ENCODE measurements at places on chromosomes 5 and 9. TPM values are rescaled to one million over a fixed set of nuclear protein-coding genes. Genes with fewer than 3 reads are reported as not detected.

Gene IFNB1
- not detected for total RNA-seq

Gene NR2F1
- 10.2 TPM for total RNA-seq

Gene TUSC1
- total RNA-seq = 9.4 TPM

Gene STOML2
- total RNA-seq = 132 TPM

Gene FCN2
- not detected for total RNA-seq

Gene HACD4
- 2.0 TPM for total RNA-seq

Gene PTPN3
- 7.2 TPM for total RNA-seq

Gene EXD3
- total RNA-seq = 11.5 TPM

Measured in smooth muscle cell of the pulmonary artery (primary cell).